ENCODE measurements at places on chromosomes 7 and 10.

DNA sequence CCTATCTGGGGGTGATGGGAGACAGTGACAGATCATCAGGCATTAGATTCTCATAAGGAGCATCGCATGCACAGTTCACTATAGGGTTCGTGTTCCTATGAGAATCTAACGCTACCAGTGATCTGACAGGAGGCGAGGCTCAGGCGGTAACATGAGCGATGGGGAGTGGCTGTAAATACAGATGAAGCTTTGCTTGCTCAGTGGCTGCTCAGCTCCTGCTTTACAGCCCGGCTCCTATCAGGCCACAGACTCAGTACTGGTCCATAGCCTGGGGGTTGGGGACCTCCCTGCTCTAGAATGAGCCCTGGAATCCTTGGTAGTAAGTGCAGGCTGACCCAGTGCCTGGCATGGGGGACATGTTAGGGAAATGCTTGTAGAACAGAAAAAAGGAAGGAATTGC is 426.0 kb downstream of the TYW1 start:
- no peak for DNase-seq

- DNase-seq, result no peak
Measured at GRCh38 chr7:140864732-140865131, 60.0 kb downstream of the BRAF start.

GRCh38 chr10:79420974-79421688 is 24.3 kb downstream of the ZCCHC24 start:
- DNase-seq, result no peak

DNA sequence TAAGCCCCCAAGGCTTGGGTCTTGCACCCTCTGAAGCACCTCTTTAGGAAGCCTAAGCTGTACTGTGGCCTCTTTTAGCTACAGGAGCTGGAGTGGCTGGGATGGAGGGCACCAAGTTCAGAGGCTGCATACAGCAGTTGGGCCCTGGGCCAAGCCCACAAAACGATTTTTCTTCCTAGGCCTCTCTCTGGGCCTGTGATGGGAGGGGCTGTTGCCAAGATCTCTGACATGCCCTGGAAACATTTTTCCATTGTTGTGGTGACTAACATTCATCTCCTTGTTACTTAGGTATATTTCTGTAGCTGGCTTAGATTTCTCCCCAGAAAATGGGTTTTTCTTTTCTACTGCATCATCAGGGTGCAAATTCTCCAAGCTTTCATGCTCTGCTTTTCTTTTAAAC is 375.7 kb upstream of the NPSR1 start:
- DNase-seq, result no peak

GRCh38 chr10:123967626-123968243 is 76.1 kb upstream of the CPXM2 start:
- DNase-seq, result peak; percentile 23

GRCh38 chr7:26854876-26855855 is 9.2 kb downstream of the SKAP2 start:
- DNase-seq, result no peak

- no peak for DNase-seq
Measured at GRCh38 chr7:44122529-44122928, 819 bp downstream of the POLD2 start.

DNA sequence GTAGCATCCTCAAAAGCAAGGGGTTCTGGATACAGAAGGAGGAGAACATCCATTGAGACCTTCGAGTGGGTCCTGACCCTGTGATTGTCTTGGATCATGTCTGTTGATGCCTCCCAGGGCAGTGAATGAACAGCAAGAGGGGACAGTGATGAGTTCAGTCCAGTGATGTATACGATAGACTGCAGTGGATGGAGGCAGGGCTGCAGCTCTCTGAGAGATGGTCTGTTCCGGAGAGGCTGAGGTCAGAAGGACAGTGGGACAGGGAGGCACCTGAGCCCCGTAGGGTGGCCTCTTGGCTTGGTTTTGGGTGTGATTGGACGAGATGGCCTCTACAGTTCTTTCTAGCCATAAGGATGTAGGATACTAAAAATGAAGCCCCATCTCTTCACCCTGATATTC is 280.4 kb downstream of the CAMK1D start:
- DNase-seq, result no peak

- no peak for DNase-seq
Measured at GRCh38 chr10:5499493-5500140, at the start of gene CALML5. TSS of gene CALML5 (minus strand) at chr10:5499570. CDS start at chr10:5499438, 132 bp downstream.

DNA sequence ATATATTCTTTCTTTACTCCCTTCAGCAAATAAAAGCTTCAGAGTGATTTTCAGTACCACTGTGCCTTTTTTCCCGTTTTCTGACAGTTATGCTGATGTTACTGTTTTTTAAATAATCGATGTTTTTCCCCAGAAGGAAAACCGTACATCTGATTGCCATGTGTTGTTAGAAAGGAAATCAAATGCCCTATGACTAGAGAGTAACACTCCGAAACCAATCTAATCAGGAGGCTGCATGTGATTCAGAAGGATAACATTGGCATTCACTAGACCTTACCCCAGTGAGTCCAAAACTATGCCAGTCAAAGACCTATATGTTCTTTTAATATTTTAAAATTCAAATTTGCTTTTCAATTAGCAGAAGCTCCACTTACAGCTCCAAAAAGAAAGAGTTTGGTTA is 116.3 kb downstream of the TMEM26 start:
- DNase-seq, result no peak

- no peak for DNase-seq
Measured at GRCh38 chr7:84454174-84454959, 259.8 kb upstream of the SEMA3A start.

GRCh38 chr7:55532150-55532917 is 40.0 kb downstream of the VOPP1 start:
- no peak for DNase-seq

- DNase-seq, result no peak
Measured at GRCh38 chr7:130292682-130293257, at the start of gene CPA4. TSS of gene CPA4 (plus strand) at chr7:130293161. CDS start at chr7:130293181, 20 bp downstream.

DNA sequence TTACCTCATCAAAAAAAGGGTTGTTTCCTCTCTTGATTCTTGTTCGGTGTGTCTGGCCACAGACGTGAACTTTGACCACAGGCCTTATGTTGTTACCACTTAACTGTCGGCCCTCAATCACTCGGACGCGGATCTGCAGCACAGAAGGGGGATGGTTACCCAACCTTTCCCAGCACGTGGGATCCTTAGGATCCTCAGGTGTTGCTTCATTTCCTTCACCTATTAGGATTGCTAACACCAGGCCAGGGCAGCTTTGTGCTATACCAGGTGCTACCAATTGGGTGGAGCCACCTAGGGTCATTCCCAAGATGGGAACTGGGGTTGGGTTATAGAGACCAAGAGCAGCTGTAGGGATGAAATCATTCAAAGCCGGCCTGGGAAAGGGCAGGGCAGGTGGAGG is 73.4 kb downstream of the MYOF start:
- no peak for DNase-seq

DNA sequence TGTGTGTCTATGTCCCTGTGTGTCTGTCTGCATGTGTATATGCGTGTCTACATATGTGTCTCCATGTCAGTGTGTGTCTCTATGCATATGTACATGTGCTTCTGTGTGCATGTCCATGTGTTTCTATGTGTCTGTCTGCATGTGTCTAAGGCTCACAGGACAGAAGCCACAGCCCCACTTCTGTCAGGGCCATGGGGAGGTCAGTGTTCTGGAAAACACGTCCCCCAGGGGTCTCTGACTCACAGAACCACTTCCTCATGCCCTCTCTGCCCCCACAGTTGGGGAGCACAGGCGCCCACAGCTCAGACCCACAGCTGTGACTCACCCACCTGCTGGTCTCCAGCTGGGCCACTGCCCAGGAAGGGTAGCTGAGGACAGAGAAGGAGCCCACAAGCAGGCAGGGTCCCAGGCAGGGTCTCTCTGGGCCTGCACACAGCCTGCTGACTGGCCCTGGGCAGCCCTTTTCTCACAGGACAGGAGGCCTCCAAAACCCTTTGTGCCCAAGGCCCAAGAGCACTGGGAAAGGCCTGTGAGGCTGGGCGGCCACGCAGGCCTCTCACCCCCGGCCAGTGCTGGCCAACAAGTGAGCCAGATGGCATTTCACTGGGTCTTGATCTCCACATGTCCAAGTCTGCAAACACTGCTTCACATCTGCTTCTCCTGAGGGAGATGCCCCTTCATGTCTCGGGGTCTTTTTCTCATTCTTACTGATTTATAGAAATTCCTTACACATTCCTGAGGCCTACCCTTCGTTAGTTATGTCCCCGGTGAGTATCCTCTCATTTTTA is 102.9 kb upstream of the FAM20C start:
- no peak for DNase-seq

- DNase-seq, result no peak
Measured at GRCh38 chr7:22563621-22564241, 63.7 kb upstream of the STEAP1B start.

DNA sequence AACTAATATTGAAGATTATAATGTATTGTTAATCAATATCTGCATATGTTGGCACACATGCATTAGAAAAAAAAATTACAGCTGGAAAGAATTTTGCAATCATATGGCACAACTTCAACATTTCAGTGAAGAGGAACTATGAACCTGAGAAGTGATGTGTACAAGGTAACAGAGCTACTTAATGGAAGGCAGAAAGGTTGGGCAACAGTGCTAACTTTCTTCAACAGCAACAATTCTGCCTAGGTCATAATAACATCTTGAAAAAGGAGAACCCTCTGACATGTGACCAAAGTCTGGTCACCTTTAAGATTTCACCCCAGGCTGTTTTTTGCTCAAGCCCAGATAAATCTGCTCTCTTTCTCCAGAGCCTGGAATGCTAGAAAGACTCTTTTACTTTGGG is 47.9 kb upstream of the SKAP2 start:
- DNase-seq, result no peak

DNA sequence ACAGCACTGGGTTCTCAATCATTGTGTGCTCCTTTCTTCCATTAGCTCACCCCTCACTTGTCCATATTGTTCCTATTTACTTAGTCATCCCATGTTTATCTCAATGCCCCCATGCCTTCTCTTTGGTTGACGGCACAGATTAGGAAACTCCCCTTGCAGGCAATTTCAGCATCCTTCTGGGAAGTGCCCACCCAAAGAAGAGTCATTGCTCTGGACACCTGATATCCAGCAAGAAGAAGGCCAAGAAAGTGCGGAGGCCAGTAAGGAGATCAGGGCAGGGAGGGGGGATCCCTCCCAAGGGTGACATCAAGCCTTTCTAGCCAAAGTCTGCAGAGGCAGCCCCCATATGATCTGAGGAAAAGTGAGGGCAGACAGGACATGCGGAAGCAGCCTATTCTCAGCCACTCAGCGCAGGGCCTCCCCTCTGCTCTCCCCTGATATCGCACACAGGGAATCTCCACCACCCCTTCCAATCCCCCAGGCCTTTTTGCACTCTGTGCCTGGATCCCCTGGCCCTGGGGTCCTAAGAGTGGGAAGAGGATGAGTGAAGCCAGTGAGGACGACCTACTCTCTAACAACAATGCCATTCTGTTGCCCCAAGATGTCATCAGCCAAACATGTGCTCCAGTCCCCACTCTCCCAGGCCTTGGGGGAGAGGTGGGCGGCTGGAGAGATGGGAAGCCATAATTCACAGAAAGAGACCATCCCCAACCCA is 1.8 kb downstream of the TRPV6 start:
- no peak for DNase-seq
